ENCODE measurements at places on chromosomes 4 and X.

DNA sequence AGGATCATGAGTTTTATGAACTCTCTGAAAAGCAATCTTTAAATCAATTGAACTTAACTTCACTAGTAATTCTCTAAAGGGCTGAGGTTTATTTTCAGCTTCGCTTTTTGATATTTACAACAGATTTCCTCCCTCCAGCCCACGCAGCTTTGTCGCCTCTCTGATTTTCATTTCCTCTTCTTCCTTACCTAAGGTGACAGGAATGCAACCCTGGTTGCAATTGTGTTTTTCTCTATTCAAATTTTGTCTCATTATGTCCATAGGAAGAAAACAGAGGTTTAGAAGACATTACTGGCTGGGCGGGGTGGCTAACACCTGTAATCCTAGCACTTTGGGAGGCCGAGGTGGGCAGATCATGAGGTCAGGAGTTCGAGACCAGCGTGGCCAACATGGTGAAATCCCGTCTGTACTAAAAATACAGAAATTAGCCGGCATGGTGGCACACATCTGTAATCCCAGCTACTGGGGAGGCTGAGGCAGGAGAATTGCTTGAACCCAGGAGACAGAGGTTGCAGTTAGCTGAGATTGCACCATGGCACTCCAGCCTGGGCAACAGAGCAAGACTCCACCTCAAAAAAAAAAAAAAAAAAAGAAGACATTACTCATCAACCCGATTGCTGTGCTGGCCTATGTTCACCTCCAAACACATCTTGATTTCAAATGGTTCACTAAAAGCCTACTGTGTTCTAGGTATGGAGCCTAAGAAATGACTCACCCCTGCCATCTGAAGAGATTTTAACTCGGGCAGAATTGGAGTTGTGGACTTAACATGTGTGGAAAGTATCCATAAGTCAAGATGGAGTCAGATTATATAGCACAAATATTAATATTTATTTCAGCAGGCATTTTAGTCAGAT is 36.8 kb downstream of the VSIG4 start:
- DNase-seq: no peak

DNA sequence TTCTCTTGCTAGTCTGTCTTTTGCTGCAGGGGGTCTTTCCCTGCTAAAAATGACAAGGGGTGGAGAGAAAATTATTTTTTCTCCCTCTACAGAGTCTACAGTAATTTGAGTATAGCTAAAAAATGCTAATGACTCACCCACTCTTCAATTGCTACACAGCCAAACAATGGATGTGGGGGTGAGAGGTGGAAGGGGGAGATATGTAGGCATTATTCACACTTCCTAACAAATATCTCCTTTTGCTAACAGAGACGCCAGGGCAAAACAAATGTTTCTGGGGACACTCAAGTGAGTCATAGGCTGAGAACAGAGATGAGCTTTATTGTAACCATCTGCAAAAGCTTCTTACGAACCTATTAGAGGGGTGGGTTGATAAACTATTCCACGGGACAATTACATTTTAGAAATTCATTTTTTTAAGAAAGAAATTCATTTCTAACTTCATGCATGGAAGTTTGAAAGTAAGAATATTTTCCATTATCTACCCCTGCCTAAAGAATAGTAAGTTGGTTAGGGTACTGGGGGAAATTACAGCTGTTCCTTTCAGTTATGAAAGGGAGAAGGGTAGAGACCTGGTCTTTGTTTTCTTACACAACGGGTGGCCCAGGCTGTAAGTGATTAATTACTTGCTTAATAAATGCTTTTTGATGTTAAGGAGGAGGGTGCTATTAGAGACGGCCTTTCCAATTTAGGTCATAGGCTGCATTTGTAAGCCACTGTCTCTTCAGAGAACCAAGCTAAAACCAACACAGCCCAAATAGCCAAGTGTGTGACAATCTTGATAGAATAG is 12.8 kb downstream of the SCD5 start:
- DNase-seq: no peak

GRCh38 chr4:10879411-10880110 is 195.0 kb upstream of the CLNK start:
- DNase-seq: no peak

DNA sequence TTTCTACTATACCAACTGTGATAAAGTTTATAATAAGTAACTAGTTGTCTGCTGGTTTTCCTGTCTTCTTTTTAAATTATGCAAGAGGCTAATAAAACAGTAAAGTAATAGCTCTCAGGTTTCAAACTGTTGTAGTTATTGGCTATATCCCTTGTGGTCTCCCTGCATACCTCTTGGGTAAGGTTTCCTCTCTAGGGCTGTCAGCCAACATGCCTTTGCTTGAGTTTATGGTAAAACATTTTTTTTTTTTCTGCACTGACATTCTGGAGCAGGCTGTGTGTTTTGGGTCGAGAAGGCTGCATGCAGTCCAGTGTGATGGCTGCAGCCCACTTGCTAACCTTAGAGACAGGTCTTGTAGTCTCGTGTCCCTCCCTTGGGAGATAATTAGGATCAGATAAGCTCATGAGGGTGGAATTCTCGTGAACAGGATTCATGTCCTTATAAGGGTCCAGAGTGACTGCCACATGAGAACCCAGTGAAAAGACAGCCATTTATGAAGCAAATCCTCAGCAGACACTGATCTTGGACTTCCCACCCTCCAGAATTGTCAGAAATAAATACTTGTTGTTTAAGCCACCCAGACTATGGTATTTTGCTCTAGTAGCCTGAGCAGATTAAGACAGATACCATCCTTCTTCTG is 831.2 kb downstream of the CCSER1 start:
- no peak for DNase-seq

- no peak for DNase-seq
Observed at GRCh38 chr4:84276752-84277151, 222.3 kb downstream of the NKX6-1 start.

DNA sequence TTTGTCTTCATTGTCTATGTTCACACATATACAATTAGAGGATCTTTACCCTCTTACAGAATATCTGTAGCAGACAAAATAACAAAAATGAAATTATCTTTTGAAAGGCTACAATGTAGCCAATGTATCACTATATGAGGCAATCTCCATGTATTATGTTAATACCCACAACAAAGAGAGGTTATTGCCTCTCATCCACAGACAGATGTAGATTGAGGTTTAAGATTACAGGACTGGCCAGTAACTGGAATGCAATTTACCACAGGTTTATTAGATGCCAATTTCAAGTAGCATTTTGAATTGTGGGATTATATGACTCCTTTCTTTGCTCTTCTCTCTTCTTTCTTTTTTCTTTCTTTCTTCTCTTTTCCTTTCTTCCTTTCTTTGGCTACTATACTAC is 242.6 kb downstream of the ANKRD50 start:
- no peak for DNase-seq
